ENCODE measurements at places on chromosomes 2 and 18. TPM values are rescaled to one million over a fixed set of nuclear protein-coding genes. Genes with fewer than 3 reads are reported as not detected.

Gene SCRN3
- 9.9 TPM for total RNA-seq

Gene PARD6G
- 12.0 TPM for total RNA-seq

DNA sequence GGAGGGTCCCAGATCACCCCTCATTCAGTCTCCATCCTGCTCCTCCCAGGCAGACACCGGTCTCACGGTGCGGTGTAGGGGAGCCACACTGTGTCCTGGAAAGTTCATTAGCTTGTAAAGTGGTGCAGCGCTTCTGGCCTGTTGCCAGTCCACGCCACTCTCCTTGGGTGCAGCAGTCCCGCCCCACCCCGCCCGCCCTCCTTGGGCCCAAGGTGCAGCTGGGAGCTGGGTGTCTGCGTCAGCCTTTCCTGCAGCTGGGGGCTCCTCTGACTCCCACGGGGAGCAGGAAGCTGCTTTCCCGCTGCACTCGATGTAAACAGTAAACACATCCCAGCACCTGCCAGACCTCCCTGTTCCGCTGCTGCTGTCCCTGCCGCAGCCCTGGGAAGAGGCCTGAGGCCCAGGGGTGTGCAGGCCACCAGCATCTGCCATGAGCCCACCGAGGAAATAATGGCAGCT, 53.8 kb upstream of the ASB18 start:
- DNase-seq, result no peak

Gene FEV
- total RNA-seq, result not detected

- no peak for DNase-seq
Observed at GRCh38 chr2:35063836-35064235, 1291.7 kb upstream of the CRIM1 start.

DNA sequence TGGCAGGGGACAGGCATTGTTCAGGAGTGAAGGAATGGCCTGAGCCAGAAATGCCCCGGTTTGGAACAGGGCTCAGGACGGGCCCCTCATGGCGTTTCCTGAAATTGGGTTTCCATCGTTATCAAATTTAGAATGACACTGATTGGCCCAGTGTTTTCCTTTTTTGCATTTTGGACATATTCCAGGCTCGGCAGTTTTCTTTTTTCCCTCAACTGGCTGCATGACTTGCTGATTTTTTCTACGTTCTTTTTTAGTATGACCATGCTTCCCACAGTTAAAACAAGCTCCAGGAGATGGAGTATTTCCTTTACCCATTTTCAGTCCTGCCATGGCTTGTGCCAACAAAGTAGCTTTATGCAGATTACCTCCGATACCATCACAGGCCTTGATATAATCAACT, 20.4 kb upstream of the LYG2 start:
- no peak for DNase-seq

GRCh38 chr2:116935097-116935814, 879.2 kb upstream of the DDX18 start:
- DNase-seq, result no peak

Gene PFN4
- not detected for total RNA-seq

Gene RASGRP3
- not detected for total RNA-seq

Gene LRRFIP1
- total RNA-seq, result 38.5 TPM

GRCh38 chr18:32771871-32772580, 797 bp downstream of the KLHL14 start:
- DNase-seq, result peak; percentile 50

DNA sequence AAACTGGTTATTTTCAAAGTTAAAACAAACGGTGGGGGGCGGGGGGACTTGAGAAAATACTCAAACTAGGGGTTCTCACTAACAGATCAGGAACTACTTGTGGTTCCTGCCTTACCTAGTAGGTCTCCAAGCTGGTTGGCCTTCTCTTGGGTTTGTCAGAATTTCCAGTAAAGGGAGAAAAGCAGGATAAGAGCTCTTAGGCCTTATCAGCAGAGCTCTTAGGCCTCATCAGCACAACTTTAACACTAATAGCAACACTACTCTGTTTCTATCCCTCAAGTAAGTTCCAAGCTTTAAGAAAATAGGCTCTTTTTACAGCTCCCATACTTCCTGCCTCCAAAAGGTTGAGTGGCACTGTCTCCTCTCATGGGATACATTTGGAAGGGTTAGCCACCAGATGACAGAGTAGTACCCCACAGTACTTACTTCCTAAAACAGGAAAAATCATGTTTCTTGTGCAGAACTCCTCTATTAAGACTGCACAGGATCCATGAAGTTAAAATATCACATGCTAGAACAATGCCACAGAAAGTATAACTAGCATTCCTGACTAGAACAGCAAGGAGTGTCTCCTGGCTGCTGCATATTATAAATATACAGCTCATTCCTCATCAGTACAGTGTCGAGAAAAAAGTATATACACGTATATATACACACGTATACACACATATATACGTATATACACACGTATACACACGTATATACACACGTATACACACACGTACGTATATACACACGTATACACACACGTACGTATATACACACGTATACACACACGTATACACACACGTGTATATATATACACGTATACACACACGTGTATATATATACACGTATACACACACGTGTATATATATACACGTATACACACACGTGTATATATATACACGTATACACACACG, 6.1 kb downstream of the FBXO11 start:
- no peak for DNase-seq

DNA sequence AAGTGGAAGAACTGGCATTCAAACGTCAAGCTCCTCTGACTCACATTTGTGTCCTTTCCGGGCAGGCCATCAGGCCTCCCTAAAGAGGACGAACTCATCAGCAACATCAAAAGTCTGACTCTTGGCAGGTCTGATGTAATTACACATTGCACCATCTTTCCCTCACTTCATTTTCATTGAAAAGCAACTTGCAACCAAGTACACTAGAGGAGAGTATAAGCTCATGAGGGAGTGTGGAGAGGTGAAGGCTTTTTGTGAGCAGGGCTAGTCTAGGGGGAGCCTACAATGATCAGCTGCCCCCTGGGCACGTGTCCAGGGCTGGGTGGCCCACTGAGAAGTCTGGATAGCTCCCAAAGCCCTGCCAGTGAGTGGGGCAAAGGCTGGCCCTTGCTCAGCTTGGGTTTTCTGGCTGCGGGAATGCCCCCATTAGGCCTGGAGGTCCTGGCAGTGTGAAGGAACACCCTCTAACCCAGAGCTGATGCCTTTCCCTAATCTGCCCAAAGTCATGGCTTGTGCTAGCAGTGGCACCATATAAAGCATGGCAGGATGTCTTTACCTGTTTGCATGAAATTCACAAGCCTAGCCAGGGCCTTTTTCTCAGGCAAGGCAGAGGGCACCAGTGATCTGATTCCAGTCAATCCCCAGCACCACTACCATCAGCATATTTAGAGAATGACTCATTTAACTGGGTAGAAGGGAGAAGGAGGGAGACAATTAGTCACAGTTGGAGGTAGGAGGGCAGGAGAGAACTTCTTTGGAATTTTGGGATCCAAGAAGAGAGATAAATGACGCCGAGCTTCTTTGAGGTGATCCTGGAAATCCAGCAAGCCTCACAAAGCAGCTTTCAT, 8.5 kb upstream of the DAW1 start:
- peak; percentile 66 for DNase-seq

DNA sequence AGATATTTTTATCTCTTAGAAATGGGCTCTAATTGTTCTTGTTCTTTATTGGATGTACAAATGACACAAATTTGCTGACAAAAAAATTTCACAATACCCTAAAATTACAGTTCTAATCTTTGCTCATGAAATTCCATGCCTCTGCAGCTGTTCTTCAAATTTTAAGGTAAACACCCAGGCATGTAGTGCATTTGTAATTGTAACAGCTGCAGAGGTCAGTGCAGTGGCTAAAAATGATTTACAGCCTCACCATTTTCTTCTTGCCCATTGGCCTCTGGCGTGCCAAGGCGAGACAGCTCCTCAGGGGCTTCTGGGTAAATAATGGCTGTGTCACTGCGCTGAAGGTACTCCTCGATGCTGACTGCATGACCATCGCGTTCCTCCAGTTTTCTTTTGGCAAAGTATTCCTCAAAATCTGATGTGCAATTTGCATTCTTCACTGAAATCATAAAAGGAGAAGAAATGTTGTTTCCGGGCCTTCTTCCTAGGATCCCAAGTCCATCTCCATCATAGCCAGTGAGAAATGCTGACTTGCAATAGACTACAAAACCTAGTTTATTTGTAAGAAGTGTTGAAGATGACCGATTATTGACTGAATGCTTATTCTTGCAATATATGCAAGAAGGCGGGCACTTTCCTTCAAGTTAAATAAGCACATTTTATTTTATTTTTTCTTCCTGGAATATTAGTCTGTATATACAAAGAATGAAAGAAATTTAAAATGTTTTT, 115.2 kb downstream of the ZEB2 start:
- DNase-seq, result no peak

DNA sequence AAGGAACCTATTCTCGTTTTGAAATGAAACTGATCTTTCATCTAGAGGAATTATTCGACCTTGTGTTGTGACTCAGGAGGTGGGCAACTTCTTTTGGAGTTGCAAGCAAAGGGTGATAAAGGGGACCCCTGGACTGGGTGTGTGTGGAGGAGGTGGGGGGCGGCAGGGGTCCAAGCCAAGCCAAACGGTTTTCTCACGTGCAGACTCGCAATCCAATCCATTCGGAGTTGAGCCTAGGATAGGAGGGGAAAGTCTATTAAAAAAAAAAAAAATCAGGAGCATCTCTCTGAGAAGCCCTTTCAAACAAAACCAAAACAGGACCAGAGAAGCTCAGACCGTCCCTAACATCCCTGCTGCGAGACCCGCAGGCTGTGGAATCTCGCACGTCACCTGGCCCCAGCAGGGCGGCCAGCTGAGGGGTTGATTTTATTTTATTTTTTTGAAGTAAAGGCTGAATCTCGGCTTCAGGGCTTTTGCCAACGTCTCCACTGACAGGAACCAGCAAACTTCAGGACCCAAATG, 3.7 kb upstream of the ZEB2 start:
- DNase-seq, result peak; percentile 71

- no peak for DNase-seq
Observed at GRCh38 chr2:114022360-114023085, 132.6 kb downstream of the ACTR3 start.

DNA sequence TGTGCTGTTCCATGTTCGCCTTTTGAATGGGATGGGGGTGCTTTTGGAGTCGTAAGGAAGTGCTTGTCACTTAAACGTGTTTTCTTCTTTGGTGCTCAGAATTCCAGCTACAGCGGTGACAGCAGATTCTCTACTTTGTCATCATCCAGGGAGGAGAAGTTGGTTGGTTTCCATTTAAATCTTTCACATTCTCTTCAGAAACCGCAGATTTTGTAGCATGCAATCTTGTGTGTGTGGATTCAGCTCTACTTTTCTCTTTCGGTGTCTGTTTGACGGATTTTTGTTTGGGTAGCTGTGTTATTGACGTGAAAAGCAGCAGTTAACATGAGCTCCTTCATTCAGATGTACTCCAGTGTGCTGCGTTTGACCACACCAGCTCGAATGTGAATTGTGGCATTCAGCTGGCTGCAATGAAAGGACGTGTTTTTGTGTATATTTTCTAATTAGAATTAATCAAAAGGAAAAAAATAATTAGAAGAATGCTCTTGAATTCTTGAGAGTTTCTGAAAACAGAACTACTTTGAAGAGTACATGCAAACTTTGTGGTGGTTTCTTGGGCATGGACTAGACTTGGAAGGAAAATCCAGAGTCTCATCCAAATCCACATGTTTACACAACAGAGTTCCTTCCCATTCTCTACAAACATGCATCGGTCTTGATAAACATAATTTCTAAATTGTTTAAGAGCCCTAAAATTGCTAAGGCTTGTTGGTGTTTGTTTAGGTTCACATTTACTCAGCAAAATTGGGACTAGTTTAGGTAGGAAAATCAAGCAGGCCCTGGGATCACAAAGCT, 68.7 kb upstream of the RBM44 start:
- no peak for DNase-seq

Gene GPR35
- 1.4 TPM for total RNA-seq

- no peak for DNase-seq
Observed at GRCh38 chr18:28120828-28121515, 56.0 kb downstream of the CDH2 start.

- no peak for DNase-seq
Observed at GRCh38 chr2:101675512-101675911, 22.0 kb upstream of the MAP4K4 start.

Gene LRATD1
- 0.31 TPM for total RNA-seq

GRCh38 chr2:239378918-239379640, 21.7 kb downstream of the HDAC4 start:
- no peak for DNase-seq

Gene CNGA3
- total RNA-seq, result not detected

GRCh38 chr2:190360561-190360960, 17.2 kb downstream of the INPP1 start:
- no peak for DNase-seq

- DNase-seq, result no peak
Observed at GRCh38 chr18:41674506-41674905, 280.5 kb upstream of the PIK3C3 start.

Gene AOX1
- 3.5 TPM for total RNA-seq

GRCh38 chr2:55609938-55610578, 7.4 kb downstream of the PPP4R3B start:
- DNase-seq, result no peak

- no peak for DNase-seq
Observed at GRCh38 chr2:223545830-223546229, 56.3 kb downstream of the SCG2 start.

- no peak for DNase-seq
Observed at GRCh38 chr2:69744456-69744855, 2.5 kb downstream of the ANXA4 start.

GRCh38 chr18:27994571-27994970, 182.4 kb downstream of the CDH2 start:
- no peak for DNase-seq

DNA sequence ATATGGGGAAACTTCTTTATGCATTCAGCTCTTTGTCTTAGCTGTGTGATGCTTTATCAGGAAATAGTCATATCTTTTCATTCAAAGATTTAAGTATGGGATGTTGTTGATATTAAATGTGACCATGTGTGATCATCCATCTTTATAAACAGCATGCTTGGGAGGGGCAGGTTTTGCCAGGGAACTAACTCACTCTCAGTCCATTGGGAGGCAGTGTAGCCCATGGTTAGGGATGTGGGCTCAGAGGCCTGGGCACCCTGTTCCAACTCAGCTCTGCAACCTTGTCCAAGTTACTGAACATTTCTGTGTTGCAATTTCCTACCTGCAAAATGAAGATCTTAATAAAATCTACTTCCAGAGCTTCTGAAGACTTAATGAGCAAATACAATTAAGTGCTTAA, 92.0 kb upstream of the BCL2L11 start:
- DNase-seq, result no peak

Gene RFX8
- 0.57 TPM for total RNA-seq

GRCh38 chr18:64474255-64474654, 325.4 kb upstream of the LINC00305 start:
- no peak for DNase-seq

DNA sequence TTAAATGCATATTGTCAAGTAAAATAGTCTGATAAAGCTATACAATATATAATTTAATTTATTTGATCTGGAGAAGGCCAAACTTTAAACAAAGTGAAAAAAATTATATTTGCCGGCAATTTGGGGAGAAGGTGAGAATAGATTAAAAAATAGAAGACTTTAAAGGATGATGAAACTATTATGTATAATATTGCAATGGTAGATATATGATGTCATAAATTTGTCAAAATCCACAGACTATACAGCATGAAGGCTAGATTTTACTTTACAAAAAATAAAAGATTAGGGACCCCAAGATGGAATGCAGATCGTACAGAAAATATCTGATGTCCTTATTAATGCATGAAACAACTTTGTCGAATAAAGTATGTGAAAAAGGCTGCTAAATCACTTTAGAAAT, 67.3 kb upstream of the MAL start:
- DNase-seq, result no peak

Data from H9 (cell line).